ENCODE measurements at places on chromosomes 4 and X.
A peak's percentile ranks its signal among the peaks of the same experiment; 100 is the strongest.

GRCh38 chr4:163330916-163331628, 1.3 kb downstream of the NPY1R start:
- no peak for DNase-seq

DNA sequence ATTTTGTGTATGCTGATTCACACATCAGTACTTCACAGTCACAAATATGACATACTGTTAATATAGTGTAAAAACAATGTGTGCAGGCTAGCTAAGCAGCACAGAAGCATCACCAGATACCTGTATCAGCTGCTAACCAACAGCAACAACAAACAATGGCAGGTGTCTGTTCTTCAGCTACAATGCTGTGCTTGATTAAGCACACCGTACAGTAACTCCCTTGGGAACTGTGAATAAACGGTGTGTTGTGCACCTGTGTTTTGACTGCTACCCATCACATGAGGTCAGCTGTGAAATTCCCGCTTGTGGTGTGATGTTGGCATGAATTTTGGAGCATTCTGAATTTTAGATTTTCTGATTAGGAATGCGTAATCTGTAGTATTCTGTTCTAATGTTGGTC, 379.7 kb upstream of the FAT1 start:
- DNase-seq = no peak

DNA sequence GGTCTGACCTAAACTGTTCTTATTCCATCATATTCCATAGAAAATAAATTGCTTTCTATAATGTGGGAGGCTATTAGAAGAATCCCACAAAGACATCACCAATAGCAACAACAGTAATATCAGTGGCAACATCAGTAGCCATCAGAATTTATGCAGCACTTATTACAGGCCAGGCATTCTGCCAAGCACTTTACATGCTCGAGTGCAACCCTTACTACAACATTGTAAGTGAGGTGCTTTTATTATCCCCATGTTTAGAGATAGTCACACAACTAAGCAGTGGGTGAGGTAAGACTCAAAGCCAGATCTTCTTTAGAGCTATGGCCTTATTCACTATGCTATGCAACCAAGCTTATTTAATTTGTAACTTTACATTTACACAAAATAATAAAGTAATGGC, 317.1 kb upstream of the BMP3 start:
- no peak for DNase-seq

DNA sequence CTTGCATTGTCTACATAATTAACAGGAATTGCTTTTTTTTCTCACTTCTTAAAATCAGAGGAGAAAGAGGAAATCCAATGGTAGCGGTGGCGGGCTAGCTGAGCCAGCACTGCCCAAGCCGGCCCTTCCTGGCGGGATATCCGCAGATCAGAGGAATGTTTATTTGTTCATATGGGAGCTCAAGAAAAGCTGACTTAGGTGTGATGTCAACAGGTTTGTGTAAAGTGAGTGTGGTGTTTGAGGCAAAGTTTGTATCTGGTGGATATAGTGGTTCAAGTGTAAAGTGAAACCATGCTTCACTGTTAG, 466 bp upstream of the SLC39A8 start:
- no peak for DNase-seq

GRCh38 chrX:69357317-69357716, 146.8 kb upstream of the NALF2 start:
- DNase-seq = peak; percentile 15

DNA sequence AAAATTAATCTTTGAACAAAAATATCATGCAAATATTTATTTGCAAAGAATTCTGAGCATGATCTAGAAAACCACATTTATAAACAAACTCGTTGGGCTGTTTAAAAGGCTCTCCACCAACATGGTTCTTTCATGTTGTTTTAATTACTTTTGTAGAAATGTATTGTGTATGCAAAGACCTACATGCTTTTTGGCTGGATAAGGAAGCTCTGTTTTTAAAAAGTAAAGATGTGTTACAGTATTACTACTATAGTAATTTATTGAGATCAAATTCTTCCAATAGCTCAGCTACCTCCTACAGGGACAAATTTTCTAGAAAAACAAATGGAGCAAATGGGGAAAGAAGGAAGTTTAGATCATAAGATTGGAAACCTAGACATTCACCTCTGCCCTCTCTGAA, 177.5 kb upstream of the TTC29 start:
- DNase-seq = no peak

Measured in NCI-H524 (cell line).